NCI-H1436 (cell line): ENCODE measurements at places on chromosomes 11 and 22.

GRCh38 chr11:118061586-118062125 lies 15.2 kb upstream of the TMPRSS4 start:
- no peak for DNase-seq

- no peak for DNase-seq
Observed at GRCh38 chr11:8075119-8075726, 5.8 kb upstream of the TUB start.

DNA sequence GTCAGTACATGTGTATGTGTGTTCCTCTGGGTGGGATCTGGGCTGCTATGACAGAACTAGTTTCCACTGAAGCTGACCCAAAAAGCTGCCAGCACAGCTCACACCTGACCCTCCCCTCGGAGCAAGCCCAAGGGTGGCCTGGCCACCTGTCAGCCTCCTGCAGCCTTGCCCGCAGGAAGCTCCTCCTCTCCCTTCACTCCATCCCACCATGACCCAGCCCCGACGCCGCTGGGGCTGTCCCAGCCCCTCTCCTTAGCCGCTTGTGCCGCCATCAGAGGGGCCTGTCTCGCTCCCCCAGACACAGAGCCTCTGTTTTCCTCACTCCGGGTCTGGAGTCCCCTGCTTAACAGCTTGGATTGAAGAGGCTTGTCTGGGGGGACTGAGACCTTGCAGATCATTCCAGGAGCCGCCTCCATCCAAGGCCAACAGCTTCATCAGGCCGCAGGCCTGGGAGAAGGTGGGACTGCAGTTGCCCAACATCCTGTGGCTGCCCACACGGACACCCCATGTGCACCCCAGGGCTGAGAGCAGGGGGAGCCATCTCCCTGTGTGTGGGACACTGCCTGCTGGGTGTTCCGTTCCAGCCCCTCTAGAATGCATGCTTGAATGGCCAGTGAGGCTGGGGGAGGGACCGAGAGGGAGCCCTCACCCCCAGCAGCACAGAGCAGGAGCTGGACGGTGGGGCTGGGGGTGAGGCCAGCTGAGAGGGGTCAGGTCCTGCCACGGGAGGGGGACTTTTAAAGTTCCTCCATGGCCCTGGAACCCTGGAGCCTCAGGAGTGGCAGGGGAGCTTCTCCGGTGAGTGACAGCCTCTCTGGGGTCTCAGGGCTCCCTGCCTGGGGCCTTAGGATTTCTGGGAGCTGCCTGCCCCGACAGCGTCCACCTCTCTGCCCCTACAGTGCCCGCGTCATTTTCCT lies 696 bp downstream of the MRGPRF start:
- DNase-seq, result no peak

GRCh38 chr11:46272816-46273427 lies 4.5 kb upstream of the CREB3L1 start:
- no peak for DNase-seq

GRCh38 chr11:47325271-47326041 lies 27.0 kb downstream of the MYBPC3 start:
- no peak for DNase-seq

DNA sequence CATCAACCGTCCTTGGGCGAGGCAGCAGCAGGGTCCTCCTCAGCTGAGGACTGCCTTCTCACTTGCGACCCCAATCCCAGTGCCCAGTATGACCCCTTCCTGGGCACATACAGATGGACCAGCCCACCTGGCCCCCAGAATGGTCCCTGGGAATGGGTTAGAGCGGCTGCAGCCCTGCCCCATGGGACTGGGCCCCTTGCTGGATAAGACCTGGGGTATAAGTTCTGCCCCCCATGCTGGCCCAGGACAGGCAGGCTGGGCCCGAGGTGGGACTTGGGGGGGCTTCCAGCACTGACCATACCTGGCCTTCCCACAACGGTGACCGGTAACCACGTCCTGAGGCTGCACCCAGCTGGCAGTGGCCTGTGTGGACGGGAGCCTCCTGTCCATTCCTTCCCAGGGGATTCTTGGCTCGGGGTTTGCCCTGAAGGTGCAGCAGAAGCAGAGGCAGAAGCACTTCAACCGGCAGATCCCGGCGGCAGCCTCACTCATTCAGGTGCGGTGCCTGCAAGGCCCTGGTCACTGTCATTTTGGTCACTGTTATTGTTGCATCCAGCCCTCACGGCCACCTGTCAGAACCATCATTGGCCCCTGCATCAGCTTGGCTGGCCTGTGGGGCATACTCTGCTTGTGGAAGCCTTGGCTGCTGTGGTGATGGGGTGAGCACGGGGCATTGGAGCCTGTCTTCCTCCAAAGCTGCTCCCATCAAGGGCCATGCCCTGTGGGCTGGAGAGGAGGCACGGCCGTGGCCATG lies 114.8 kb downstream of the KCNQ1OT1 start:
- DNase-seq, result no peak

GRCh38 chr11:35887737-35888136 lies 56.1 kb upstream of the LDLRAD3 start:
- DNase-seq, result no peak

- no peak for DNase-seq
Observed at GRCh38 chr11:112902361-112903011, 58.7 kb upstream of the NCAM1 start.

DNA sequence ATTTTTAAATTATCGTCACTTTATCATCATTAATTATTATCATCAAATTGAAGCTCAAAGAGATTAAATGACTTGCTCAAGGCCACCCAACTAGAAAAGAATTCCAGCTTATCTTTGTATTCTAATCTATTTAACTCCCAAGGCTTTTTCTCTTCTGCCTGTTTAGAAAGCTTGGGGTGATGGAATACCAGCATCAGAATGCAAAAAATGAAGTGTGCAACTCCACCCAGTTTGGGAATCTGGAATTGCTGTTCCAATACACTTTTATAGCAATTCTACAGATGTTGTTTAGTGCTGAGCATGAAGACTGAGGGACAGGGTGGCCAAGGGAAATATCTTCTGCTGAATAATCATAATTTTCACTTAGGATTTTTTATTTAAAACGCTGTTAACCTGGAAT lies 97.2 kb upstream of the FIBIN start:
- DNase-seq, result no peak

DNA sequence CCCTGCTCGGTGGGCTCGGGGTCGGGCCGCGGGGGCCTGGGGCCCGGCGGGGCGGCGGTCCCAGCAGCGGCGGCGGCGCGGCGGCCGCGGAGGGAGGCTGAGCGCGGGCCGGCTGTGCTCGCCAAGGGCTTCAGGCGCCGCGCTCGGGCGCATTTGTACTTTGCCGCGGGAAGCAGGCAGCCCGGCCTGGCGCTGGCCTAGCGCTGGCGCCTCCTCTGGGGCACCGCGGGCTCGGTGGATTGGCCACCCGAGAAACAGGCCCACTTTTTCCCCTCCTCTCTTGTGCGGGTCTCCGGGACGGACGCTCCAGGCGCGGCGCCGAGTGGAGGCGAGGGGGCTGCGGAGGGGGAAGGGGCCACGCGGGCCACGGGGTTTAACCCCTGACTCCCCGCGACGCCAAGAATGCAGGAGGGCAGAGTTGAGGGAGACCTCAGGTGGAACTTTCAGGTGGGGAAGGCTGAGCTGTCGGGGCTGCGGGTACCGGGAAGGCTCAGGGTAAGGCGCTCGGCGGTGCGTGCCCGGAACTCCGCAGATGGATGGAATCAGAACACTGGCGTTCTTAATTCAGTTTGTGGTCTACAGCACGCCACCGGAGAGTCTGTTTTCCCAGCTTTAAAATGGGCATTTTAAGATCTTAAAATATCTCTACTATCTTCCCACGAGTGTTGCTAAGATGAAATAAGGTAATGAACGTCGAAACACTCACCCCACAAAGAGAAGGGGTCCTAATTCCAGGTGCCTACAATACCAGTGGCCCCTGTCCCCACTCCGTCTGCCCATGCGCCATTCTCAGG lies at the start of gene CHRDL2:
Gene CHRDL2 (minus strand): TSS at position 126 of the 794 bp plus-strand sequence. CDS start 538 bp downstream, outside the sequence.
- no peak for DNase-seq

- DNase-seq, result no peak
Observed at GRCh38 chr11:109247071-109247470, 174.9 kb upstream of the C11orf87 start.

- no peak for DNase-seq
Observed at GRCh38 chr11:48050304-48050703, 69.9 kb downstream of the PTPRJ start.
